ENCODE measurements at places on chromosomes 1 and 21.

- DNase-seq, result no peak
Measured at GRCh38 chr1:47592296-47593012, 154.6 kb downstream of the FOXD2 start.

- DNase-seq, result no peak
Measured at GRCh38 chr1:23836037-23836436, 10.8 kb upstream of the HMGCL start.

DNA sequence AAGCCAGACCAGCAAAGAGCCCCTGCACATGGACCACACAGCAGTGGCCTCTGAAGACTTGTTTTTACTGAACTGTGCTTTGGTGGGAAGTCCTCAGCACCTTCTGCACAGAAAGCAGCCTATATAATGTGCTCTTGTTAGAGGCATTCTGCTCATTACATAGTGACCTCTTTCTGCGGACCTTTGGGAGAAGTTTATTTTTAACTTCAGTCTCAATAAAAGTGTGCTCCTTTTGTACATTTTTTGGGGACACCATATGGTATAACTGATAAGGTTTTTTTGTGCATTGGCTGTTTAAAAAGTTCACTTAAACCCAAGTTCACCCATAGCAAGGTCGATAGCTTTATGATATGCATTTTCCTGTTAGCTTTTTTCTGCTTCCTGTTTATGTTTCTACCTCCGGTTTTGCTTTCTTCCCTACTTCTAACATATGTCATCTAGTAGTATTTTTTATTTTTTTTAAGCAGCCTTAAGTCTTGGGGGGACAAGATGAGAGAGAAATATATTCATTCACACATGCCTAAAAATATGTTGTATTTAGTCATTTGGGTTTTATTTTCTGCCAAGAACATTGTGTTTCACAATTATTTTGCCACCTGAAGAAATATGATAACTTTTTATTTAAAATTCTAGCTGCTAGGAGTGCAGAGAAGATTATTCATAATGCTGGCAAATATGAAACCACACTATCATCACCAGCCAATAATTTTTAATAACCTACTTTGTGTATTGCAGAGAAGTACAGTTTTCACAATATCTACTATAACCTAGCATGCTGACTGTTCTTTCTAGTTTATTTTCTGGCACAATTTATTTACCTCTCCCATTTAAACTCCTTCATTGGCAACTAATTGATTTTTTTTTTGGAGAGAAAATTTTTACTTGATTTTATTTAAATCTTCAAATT lies 22.9 kb upstream of the SLC19A2 start:
- DNase-seq, result no peak

- DNase-seq, result no peak
Measured at GRCh38 chr1:18157968-18158367, 50.4 kb downstream of the IGSF21 start.

GRCh38 chr1:116179419-116179818 lies 68.2 kb downstream of the MAB21L3 start:
- DNase-seq, result no peak

GRCh38 chr1:109788695-109789521 lies 25.2 kb upstream of the EPS8L3 start:
- DNase-seq, result no peak

DNA sequence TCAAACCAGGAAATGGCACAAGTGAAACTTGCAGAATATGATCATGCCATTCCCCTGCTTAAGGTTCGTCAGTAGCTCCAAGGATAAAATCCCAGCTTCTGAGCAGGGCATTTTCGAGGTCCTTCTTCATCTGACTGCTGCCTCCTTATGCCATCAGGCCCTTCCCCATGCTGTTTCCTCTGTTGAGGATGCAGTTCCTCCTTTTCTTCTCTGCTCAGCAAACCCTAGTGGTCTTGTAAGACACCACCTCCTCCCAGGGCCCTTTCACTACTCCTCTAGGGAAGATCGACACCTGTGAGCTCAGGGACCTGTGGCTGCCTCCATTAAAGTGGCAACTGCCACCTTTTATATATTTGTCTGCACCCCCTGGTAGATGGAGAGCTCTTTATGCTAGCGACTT lies 62.1 kb upstream of the JUN start:
- no peak for DNase-seq

GRCh38 chr1:44377925-44378784 lies 23.1 kb upstream of the ERI3 start:
- DNase-seq, result no peak

DNA sequence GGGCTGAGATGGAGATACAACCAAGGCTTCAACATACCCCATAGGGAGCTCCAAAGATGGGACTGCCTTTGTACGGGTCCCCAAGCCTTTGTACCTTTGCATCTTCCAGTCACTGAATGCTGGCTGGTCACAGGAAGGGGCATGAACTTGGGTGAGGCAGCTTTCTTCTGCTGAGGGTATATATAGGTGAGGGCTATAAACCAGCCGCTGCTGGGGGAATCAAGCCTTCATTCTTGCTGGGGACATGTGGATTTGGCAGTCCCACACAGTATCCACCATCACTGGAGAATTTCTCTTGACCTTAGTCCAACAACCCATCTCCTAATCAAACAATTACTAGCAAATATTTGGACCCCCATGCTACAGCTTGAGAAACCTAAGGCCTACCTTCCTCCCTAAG lies 61.7 kb downstream of the CCDC185 start:
- no peak for DNase-seq

- no peak for DNase-seq
Measured at GRCh38 chr1:48048980-48049379, 51.8 kb upstream of the TRABD2B start.

GRCh38 chr1:21060523-21060922 lies 116.2 kb downstream of the EIF4G3 start:
- no peak for DNase-seq

GRCh38 chr1:232873931-232874330 lies 68.7 kb downstream of the MAP10 start:
- no peak for DNase-seq

DNA sequence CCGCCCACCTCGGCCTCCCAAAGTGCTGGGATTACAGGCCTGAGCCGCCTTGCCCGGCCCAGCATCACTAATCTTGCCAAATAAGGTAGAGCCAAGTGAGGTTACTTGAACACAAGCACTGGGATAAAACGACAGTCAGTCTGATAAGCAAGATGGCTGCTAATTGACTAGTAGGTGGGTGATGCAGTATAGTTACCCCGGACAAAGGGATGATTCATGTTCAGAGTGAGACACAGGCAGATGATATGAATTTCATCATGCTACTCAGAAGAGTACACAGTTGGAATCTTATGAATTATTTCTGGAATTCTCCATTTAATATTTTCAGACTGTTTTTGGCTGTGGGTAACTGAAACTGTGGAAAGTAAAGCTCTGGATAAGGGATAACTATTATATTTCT lies 178.4 kb downstream of the USP25 start:
- DNase-seq, result no peak

GRCh38 chr1:175717610-175718540 lies 25.5 kb downstream of the TNR start:
- no peak for DNase-seq

- DNase-seq, result no peak
Measured at GRCh38 chr1:190429932-190430331, 47.7 kb downstream of the BRINP3 start.

- DNase-seq, result no peak
Measured at GRCh38 chr1:206694171-206695124, 9.7 kb downstream of the MAPKAPK2 start.

DNA sequence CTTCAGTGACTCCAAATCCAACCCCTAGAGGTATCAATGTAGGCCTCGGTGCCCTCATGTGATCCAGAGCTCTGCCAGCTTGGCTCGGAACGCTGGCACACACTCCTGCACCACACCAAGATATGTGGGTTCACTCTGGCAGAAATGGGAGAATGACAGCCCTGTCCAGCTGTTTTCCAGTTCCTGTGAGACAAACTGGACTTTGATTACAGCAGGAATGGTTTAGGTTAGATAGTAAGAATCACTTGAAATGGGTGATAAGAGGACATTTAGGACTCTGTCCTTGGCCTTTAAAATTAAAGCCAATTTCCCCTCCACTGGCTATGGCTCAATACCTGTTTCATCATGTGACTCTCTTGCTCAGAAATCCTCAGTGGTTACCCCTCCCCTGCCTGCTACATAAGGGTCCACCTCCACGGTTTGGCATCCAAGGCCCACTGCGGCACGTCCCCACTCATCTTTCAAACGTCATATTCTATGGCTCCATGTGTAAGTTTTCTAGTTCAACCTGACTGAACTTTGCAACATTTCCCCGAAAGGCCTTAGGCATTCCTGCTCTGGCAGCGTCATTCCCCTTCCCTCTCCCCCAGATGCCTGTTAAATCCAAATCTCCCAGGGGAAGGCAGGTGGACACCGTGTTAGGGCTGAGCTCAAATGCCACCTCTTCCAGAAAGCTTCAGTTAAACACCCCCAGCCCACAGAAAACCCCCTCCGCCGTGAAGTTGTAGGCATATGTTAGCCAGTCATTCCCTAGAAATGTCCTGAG lies 44.7 kb downstream of the PLEKHA6 start:
- DNase-seq, result no peak

GRCh38 chr1:157584503-157584902 lies 13.4 kb downstream of the FCRL4 start:
- DNase-seq, result no peak

DNA sequence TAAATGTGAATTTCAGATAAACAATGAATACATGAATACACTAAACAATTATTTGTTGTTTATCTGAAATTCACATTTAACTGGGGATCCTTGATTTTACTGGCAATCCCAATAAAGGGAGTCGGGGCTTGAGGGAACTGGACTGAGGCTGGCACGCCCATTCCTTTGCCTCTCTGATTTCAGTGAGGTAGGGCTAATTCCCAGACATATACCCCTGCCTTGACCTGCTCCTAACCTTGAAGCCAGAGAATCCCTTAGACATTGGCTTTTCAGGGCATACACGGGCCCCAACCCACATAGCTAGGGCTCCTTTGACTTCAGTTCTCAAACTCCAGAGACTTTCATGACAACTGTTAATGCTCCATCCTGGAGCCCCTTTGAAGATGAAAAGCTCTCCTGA lies 10.8 kb upstream of the UTP25 start:
- DNase-seq, result no peak

GRCh38 chr1:41631154-41631553 lies 146.7 kb upstream of the EDN2 start:
- no peak for DNase-seq

DNA sequence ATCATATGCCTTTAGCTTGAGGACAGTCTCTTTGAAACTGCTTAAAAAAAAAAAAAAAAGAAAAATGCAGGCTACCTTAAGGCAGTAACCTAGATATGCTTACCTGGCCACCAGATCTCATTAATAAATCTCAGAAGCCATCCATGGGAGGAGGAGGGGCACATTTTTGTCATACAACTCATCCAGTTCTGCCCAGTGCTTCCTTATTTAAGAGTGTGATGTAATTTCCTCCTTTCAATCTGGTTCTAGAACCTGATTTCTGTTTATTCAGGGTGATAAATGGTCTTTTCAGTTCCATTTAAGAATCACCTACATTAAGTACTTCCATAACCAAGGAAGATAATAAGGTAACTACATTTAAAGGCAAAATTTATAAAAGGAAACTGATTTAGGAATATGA lies 6.1 kb downstream of the ERRFI1 start:
- no peak for DNase-seq

DNA sequence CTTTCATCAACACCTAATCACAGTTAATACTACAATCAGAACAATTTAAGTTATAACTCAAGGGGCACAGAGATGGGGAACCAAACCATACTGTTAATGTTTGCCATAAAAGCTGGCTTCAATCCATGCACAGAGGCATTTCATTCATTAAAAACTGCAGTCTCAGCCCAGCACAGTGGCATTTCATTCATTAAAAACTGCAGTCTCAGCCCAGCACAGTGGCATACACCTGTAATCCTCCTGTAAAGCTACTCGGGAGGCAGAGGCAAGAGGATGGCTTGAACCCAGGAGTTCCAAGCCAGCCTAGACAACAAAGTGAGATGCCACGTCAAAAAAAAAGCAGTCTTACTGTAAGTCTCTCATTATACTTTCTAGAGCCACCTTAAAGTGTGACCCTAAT lies 29.2 kb downstream of the ARID4B start:
- DNase-seq, result no peak

- no peak for DNase-seq
Measured at GRCh38 chr1:89855413-89856123, 34.7 kb downstream of the LRRC8D start.

GRCh38 chr1:95286479-95286878 lies 52.5 kb downstream of the RWDD3 start:
- DNase-seq, result no peak

- no peak for DNase-seq
Measured at GRCh38 chr21:44383216-44383615, 29.8 kb downstream of the TRPM2 start.

GRCh38 chr1:65527190-65527589 lies 106.7 kb downstream of the LEPR start:
- DNase-seq, result no peak

- no peak for DNase-seq
Measured at GRCh38 chr1:12669529-12670068, 25.7 kb downstream of the AADACL4 start.

DNA sequence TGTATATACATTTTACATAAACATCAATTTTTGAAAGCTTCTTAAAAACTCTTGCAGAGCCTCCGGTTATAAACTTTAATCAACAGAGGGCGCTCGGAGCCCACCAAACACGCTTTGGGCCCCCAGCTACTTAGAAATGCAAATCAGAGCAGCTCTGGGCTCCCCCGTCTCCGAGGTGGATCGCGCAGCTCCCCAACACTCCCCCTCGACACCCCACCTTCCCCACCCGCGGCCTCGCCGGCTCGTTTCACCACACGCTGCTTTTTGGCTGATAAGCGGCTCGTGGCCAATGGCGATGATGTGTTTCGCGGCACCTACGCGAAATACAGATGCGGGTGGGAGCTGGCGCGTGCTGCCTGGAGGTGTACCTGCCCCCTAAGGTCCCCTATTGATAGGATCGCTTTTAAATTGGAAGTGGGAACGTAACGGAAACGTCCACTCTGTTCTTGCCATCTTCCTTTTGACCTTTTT lies 1.7 kb upstream of the KIF26B start:
- no peak for DNase-seq

- DNase-seq, result no peak
Measured at GRCh38 chr1:179166663-179167417, 62.6 kb downstream of the ABL2 start.
